ENCODE measurements at places on chromosomes 4 and X.

DNA sequence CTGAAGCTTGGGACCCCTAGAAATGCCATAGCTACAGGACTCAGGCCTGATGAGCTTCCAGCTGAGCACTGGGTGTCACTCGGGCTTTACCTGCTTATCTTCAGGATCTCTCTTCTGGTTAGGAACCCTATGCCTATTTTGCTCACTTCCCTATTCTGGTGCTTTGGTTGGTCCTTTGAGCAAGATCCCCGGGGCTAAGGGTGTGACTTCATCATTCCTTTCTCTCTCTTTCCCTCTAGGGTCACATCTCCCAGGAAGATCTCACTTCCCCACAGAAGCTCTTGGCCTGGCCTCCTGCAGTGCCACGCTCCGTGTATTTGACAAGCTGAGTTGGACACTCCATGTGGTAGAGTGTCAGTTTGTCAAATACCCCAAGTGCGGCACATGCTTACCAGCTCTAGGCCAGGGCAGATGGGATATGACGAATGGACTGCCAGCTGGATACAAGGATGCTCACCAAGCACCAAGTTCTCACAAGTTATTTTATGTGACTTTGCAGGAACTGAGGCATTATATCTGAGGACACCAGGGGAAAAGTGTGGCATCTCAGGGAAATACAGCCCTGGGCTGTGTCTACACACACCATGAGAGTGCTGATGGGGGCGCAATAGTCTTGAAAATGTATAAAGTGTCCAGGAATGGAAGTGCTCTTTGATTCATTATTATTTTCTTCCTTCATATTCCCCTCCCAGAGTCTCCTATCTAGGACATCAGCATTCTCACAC is 21.1 kb downstream of the VSIG4 start:
- no peak for DNase-seq

DNA sequence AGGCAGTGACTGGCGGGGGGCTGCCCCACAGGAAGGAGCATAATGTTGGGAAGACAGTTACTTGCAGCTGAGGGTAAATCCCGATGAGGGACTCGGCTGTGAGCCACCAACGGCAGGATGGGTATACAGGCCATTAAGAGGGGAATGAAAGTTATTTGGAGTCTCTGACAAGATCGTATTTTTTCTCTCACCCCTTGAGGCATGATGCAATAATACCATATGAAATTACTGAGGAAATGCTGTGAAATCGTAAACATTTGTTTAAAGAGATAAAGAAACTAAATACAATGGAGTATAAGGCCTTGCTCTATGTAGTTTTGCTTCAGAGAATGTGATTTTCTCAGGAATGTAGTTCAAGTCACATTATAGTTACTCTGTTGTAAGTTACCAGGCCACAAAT is 12.7 kb downstream of the IL1RAPL1 start:
- no peak for DNase-seq

DNA sequence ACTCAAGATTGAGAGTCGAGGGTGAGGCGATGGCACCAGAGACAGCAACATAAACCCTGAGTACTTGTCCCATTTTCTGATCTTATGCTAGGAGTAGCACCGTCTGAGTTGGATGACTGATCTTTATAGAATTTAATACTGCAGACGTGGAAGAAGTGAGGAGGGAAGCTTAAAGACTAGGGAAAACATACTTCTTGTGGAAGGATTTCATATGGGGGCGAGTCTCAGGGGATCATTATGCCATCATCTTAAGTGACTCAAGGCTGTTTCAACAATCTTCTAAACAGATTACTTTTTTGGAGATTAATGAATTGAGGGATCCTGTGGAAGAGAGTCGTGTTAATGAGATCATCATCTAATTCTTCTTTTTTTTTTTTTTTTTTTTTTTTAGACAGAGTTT is 17.2 kb upstream of the FAT1 start:
- no peak for DNase-seq

GRCh38 chr4:74714611-74715130 is 79.7 kb downstream of the BTC start:
- DNase-seq: no peak

DNA sequence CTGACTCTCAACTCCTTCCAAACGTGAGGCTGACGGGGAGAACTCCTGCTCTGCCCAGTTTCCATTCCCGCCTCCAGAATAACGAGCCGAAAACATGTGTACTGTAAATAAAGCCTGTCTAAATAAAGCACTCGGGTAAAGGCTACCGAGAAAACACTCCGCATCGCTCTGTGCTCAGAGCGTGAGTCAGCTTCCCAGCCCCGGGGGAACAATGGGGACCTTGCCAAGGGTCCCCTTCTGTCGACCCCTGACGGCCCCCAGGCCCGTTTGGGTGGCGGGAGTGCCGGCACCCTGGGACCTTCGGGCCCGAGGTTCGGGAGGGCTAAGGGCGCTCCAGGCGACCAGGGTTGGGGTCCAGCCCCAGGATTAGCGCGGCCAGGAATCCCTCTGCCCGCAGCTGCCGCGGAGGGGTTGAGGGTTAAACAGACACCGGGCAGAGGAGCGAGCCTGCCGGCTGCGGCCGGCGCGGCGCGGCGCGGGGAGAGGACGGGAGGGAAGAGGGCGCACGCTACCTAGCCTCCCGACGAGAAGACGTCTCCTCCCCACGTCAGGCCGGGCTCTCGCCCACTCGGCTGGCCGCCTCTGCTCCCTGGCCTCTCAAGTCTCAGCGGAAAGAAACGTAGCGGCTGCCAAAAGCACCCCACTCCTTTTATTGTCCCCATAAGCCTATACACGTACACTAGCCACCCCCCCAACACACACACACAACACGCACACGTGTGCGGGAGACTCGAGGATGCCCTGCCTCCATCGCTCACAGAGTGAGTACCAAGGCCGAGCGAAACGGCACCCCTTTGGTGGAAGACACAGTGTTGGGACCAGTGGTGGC is 85.5 kb downstream of the BCOR start:
- DNase-seq: no peak

GRCh38 chr4:152106781-152107321 is 346.0 kb upstream of the GATB start:
- DNase-seq: no peak
